ENCODE measurements at places on chromosomes 1 and 21.

- DNase-seq = no peak
Observed at GRCh38 chr1:173255214-173255813, 48.2 kb upstream of the TNFSF4 start.

GRCh38 chr1:94247138-94248094 is 10.0 kb upstream of the ARHGAP29 start:
- peak; percentile 6 for DNase-seq

DNA sequence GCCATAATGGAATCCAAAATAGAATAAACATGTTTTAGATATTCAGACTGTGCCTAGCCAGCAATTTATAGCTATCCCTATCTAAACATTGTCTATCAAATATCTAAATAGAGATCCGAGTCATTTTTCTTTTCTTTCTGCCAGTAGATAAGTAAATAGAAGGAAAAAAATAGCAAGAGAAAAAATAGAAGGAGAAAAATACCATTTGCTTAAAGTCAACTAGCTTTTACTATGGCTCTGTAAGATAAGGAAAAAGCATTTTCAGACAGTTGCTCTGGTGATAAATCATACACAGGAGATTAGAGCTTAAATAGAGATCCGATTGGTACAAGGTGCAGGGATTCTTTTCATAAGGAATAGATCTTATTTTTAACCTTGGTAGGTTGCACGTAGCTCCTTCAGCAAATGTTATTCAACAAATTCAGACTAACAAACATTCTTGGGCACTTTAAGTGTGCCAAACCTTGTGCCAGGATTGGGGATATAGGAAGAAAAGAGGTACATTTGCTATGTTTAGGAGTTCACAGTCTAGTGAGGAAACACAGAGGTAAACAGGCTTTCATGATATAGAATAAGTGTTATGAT is 70.1 kb upstream of the CCDC190 start:
- DNase-seq = no peak

- DNase-seq = no peak
Observed at GRCh38 chr1:116722016-116722838, 32.0 kb upstream of the CD2 start.

DNA sequence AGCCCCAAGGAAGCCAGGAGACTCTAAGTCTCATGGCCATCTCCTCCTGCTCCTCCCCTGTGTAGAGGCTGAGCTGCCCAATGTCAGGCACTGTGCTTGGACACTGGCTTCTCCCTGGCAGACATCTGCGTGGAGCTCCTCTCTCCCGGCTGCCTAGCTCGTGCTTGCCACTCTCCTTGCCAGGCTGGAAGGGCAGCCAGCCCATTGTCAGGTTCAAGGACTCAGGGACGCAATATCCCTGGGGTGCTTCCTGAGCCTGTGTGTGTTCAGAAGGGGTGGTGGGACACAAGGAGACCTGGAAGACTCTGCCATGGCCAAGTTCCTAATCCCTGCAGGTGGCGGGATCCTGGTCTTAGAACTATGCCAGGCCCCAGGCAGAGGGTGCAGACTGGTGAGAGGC is 65.4 kb upstream of the PARP1 start:
- no peak for DNase-seq

Data from stimulated activated CD4-positive, alpha-beta T cell treated with anti-CD3 and anti-CD28 coated beads, Interleukin-4, amount 100 ng/mL, for 24 hours (primary cell).